Left ventricle myocardium inferior (tissue), 1 donor: ENCODE measurements at places on chromosomes 1 and 21. TPM values are rescaled to one million over a fixed set of nuclear protein-coding genes. Genes with fewer than 3 reads are reported as not detected.

DNA sequence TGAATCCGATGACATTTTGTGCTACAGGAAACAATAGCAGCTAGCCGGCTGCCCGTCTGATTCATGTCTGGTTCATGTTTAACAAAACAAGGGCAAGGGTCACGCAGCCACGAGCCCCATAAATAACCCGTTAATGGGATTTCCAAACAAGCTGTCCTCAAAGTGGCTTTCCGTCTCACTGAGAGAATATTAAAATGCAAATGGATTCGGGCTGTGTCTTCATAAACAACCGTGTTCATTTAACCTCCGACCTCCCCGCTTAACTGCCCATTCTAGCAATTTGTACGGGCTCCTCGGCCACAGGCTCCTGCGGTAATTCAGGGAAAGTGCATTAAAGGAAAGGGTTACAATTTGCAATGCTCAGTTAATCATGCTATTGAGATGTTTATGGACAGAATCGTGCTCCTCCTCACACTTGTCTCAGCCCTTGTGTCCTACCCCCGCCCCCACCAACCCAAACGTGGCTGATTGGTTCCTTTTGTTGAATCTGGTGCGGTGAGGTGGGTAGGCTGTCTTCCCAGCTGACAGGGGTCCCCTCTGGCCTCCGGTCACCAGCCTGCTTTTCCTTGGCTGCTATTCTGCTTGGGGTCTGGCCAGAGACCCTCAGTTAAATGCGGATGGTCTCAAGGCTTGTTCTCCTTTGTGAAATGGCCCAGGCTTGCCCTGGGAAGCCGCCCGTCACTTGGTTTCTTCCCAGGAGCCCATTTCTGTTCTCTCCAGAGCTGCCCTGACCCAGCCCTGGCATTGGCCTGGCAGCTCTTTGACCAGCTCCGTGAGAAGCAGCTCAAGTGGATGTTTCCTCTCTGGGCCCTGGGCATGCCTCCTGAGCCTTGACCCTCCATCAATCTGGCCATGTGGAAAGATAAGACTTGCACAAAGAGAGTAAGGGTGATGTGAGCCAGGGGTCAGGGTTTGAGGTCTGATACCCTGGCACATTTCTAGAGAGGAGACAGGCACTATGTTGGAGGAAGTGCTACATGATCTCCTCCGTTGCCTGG is 200.7 kb upstream of the POU3F1 start:
- no peak for DNase-seq

GRCh38 chr21:44927259-44927586 is 6.5 kb upstream of the ITGB2 start:
- DNase-seq, result no peak

DNA sequence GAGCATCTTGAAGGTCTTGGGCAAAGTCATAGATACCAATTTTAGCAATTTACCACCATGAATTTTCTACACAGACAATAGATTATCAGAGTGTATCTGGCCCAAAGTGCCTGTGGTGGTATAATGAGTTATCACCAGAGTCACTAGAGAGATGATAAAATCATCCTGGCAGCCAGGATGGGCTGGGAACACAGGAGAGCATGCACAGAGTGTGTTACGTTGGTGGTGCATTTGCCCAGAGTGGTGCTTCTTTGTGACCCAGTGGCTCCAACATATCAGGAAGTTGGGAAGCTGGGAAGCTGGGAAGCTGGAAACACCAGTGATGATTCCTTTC is 236.7 kb upstream of the PROX1 start:
- no peak for DNase-seq

The SLC5A3 gene
- total RNA-seq, result 4.7 TPM

DNA sequence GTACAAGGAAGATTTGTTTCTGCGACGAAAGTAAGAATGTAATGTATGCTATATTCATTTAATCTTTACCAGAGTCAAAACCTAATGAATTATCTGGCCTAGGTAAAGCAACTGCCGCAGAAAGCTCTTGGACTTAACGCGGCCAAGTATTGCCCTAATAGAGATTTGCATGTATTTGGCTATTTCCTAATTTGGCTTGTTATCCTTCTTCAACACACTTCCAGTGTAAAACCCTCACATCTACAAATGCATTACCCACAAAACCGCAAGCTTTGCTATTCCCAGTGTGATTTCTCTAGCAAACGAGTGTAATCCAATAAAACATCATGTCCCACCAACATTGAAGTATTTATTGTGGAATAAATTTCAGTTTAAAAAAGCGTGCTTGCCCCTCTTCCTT is 123.8 kb upstream of the LMO4 start:
- DNase-seq, result no peak

The NBPF10 gene
- 0.69 TPM for total RNA-seq

DNA sequence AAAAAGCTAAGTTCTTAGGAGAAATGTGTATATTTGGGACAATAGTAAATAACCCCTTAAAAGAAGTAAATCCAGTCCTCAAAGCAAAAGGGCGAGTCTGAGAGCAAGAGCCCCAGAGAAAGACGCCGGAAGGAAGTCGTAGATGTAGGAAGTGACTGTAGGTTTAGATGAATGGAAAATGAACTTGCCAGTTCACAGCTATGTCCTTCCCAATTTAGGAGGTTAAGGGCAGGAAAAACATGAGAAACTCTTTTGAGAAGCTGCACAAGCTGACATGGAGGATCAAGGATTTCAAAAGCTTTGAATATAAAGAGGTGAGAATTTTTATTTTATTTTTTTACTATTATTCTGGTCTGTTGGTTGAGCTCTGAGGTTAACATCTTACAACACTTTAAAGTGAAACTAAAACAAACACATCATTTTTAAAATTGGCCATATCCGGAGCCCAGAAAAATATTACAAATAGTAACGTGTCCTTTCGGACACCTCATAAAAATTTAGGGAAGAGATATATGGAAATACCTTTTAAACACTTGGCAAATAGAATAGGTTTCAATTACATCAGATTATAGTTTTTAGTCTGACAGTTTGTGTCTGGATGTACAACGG is 1178.6 kb downstream of the MRPL39 start:
- DNase-seq, result no peak

GRCh38 chr1:41317361-41317760 is 43.9 kb upstream of the FOXO6 start:
- no peak for DNase-seq
